Dermis blood vessel endothelial cell (primary cell): ENCODE measurements at places on chromosomes 1 and 21. TPM values are rescaled to one million over a fixed set of nuclear protein-coding genes. Genes with fewer than 3 reads are reported as not detected.
A peak's percentile ranks its signal among the peaks of the same experiment; 100 is the strongest.

DNA sequence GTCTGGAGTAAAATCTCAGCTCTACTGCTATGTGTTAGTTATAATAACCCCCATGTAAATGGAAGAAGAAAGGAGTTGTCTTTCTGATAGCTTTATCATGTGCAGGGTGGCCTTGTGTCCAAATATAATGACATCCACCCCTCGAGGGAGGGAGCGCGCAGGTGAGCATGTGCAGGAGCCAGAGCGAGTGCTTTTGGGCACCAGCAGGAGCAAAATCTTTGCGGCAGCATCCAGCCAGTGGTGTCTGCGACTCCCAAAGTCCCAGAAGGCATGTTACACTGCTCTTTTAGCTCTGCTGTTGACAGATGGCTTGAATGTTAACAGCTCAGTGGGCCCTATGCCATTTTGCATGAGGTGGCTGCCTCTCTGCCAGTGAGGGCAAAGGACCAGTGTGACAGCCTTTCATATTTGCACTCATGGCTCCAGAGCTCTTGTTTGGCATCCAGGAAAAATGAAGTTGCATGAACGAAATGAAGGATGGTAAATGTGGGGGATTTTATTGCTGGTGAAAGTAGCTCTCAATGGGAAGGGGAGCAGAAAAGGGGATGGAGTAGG lies 146.7 kb downstream of the HMCN1 start:
- no peak for DNase-seq

- no peak for DNase-seq
Observed at GRCh38 chr1:19639999-19640362, 4.1 kb upstream of the NBL1 start.

GRCh38 chr21:38280454-38280853 lies 23.7 kb downstream of the KCNJ15 start:
- DNase-seq: no peak

GRCh38 chr1:59077466-59078069 lies 219.3 kb upstream of the FGGY start:
- no peak for DNase-seq

GRCh38 chr1:197972406-197972805 lies 55.2 kb downstream of the LHX9 start:
- DNase-seq: no peak

DNA sequence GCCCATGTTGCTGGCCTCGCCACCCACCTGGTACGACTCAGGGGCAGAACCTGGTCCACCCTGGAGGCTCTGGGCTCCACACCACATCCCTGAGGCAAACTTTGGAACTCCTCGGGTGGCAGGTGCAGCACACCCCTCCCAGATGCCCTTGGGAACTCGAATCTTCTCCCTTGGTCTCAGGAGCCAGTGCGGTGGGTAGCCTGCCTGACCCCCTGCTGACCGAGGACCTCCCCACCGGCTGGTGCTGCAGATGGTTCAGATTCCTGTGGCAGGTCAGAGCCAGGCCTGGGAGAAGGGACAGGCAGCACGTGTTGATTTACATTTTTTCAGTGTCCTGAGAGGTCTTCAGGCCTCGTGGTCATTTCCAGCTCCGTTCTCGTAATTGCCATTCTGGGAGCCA lies 6.3 kb upstream of the CFAP410 start:
- no peak for DNase-seq

GRCh38 chr21:33412832-33413519 lies 9.8 kb downstream of the IFNGR2 start:
- no peak for DNase-seq

DNA sequence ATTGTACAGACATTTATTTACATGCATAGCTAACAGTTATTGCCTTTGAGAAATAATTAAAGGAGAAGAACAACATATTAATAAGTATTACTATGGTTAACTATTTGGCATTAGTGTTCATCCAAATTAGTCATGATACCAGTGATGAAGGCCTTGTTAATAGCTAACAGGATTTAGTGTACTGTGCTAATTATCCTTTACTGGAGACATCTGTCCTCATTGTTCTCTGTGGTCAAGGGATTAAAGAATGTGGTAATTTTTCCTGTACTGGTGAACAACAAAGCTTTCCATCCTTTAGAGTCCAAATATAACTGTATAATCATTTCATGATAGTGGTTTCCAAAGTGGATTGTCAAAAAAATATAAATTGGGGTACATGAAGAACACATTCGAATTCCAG lies 103.9 kb downstream of the ADGRL4 start:
- no peak for DNase-seq

DNA sequence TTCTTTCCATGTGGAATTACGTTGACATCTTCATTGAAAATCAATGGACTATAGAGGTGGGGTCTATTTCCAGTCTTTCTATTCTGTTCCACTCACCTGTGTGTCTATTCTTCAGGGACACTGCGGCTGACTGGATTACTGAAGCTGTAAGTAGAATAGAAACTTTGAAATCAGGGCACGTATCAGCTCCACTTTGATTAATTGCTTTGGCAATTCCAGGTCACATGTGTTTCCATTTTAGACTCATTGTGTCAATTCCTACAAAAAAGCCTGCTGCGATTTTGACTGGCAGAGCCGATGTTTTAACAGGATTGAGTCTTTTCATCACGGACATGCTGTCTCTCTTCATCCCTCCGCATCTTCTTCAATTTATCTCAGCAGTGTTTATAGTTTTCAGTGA lies 20.9 kb upstream of the RNF223 start:
- DNase-seq: no peak

GRCh38 chr1:36350659-36351226 lies 27.3 kb upstream of the EVA1B start:
- peak; percentile 79 for DNase-seq

DNA sequence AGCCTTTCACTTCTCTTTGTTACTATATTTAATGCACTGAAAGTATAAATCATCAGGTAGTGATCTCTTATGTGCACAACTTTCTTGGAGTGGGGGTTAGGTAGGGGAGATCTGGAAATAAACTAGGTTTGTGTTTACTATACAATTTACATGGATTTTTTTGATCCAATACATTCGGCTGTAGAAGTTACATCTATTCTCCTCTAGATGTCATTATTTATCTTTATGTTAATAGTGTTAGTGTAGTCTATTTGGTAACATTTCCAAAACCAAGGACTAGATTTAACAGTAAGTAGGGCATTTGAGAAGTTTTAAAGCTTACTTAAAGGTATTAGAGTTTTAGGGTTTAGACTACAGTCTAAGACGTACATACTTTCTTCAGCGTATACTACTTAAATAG lies 5.4 kb downstream of the VPS45 start:
- peak; percentile 51 for DNase-seq

DNA sequence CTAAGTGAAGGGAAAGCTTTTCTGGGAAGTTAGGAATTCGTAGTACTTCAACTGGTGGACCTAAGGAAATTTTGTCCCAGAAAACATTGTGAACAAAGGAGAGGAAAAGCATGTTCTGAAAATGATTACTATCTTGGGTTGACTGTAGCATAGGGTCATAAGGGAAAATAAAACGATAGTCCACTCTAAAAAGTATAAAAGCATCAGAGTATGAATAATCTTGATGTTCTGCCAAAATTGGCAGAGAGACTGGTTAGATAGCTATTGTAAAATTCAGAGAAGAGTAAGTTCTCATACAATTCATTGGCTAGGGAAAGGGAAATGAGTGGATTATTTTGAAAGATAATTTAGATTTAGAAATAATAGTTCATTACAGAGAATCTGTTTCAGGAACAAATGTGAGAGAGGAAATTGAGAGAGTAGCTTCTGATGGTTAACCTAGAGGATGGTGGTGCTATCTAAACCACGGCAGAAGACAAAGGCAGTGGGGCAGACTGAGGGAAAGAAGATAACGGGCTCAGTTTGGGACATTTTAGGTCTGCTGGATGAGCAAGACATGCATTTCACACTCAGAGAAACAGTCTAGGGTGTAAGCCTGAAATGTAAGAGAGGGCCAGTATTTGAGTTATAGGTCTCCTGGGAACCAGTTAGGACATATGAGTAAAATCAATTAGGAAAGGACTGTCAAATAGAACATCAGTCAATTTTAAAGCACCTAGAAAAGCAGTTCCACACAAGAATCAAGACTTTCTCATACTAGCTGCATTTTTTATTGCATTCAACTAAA lies 799.3 kb upstream of the CXADR start:
- DNase-seq: peak; percentile 11

GRCh38 chr1:37676281-37677142 lies 15.8 kb upstream of the CDCA8 start:
- no peak for DNase-seq

KCNK1 gene
- 0.17 TPM in 1 of 2 replicates, not detected in the other for total RNA-seq

RPTN gene
- total RNA-seq: not detected in 2 replicates

GRCh38 chr1:38527373-38527966 lies 332.1 kb downstream of the RRAGC start:
- DNase-seq: no peak

C8A gene
- total RNA-seq: not detected in 2 replicates

GRCh38 chr1:169711469-169712308 lies at the start of gene SELL:
Gene SELL, minus strand, starts transcription at chr1:169711620. Its CDS starts 122 bp downstream, at chr1:169711498.
- peak; percentile 93 for DNase-seq

DNA sequence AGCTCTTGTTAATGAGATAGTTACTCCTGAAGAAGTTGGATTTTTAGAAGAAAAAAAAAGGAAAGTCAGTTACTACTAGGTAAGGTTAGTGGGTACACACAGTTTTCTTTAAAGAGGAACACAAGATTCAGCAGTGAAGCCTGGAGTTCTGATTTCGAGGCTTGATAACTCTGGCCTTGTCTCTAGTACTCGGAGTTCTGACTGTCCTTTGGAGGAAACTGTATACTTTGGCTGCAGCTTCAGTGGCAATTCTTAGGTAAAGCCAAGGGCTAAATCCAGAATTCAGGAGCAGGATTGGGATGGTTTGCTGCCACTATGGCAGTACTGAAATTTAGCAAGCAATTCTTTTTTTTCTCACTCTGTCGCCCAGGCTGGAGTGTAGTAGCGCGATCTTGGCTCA lies 9.2 kb downstream of the ACADM start:
- DNase-seq: no peak

DNA sequence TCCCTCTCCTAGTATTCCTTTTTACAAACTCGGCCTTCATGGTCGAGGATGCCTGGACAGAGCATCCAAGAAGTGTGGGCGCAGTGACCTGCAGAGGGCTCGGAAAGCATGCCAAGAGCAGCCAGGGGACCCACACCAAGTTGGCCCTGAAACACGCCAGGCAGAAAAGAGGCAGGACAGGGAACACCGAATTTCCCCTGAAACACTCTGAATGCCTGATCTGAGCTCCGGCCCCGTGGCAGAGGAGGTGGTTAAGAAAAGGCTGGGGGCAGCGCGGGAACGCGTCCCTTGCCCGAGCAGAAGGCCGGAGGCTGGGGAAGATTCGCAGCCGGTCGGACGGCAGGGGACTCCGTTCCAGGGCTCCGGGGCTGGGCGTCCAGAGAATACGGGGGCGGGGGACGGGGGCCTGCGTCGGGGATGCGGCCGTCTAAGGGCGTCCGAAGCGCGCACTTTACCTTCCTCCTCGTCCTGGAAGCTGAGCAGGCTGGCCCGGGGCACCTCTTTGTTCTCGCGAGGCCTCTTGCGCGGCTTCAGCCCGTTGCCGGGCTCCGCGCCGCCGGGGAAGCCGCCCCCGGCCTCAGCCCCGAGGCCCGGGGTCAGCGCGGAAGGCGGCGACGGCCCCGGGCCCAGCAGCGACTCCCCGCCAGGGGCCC lies 558 bp downstream of the PAXBP1 start:
- peak; percentile 79 for DNase-seq

WNT3A gene
- total RNA-seq: not detected in 2 replicates

GRCh38 chr1:69328186-69328585 lies 239.5 kb upstream of the LRRC7 start:
- no peak for DNase-seq

DNA sequence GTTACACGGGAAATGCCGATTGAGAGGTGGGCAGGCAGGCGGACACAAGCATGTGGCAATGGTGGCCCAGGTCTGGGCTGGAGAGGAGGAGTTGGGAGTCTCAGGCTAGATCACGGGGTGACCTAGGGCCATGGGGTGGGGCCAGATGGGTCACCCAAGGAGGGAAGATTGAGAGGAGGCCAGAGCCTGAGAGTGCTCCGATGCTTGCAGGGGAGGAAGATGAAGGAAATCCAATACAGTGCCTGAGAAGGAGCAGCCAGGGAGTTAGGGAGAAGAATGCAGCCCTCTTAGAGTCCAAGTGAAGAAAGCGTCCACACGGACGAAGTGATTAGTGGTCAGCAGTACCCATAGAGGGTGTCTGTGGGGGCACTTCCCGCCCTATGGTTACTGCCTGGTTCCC lies 61.4 kb upstream of the FAM3B start:
- DNase-seq: no peak

DNA sequence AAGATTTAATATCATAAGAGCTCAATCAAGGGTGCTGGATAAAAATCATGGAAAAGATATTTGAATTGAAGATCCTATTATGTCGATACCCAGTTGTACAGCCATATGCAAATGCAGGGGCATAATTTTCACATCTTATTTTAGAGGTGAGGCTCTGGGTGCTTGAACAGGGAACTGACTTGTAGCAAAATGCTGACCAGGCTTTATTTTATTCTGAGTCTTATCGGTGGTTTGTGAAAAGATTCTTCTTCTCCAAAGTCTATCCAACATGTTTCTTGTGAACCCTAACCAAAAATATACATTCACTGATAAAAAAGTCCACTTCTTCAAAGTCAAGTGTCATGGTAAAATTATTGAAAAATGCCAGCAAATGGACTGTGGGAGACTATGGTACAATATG lies 475.5 kb upstream of the NEGR1 start:
- DNase-seq: no peak

- no peak for DNase-seq
Observed at GRCh38 chr21:37987668-37988067, 71.4 kb upstream of the KCNJ6 start.

DNA sequence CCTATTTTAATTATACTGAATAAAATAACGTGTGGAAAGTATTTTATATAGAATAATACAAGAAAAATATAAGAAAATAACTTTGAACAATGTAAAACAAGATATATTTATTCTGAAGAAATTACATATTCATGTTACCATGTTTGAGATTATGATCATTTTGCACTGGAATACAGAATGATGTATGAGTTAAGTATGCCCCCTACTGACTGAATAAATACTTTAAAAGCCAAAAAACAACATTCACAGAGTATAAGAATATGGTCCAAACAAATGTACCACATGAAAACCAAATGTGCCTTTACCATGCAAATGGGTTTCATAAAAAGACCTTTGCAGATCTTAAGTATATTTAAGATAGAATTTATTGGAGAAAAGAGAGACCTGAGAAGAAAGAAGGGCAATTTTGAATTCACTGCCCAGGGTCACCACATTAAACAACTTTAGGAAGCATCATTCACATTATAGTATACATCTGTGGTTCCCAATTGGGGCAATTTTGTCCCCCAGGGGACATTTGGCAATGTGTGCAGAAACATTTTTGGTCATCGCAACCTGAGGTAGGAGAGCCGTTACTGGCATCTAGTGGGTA lies 136.6 kb upstream of the GFI1 start:
- DNase-seq: peak; percentile 41

- no peak for DNase-seq
Observed at GRCh38 chr21:37153935-37154350, 80.9 kb downstream of the TTC3 start.

RNU1-4 gene
- total RNA-seq: under 0.01 TPM in 2 replicates

GRCh38 chr1:89616844-89617627 lies 15.9 kb upstream of the LRRC8C start:
- DNase-seq: no peak

GRCh38 chr1:9942399-9942938 lies 722 bp downstream of the LZIC start:
- peak; percentile 80 for DNase-seq

UBL4B gene
- total RNA-seq: not detected in 2 replicates

- DNase-seq: no peak
Observed at GRCh38 chr1:245322673-245323072, 167.9 kb downstream of the KIF26B start.

NR1I3 gene
- total RNA-seq: not detected in 2 replicates
